Liver (tissue), 10 donors: ENCODE measurements at places on chromosomes 1 and 21. TPM values are rescaled to one million over a fixed set of nuclear protein-coding genes. Genes with fewer than 3 reads are reported as not detected.

AMIGO1 gene
- total RNA-seq: 4.6 TPM

GRIK3 gene
- 0.05 TPM for total RNA-seq

PLA2G2C gene
- total RNA-seq: not detected

PRR9 gene
- not detected for total RNA-seq

PLD5 gene
- total RNA-seq: 0.17 TPM

TMED5 gene
- 89.8 TPM for total RNA-seq

FCER1G gene
- total RNA-seq: 25.4 TPM

ADGRB2 gene
- total RNA-seq: under 0.01 TPM

HSPB7 gene
- total RNA-seq: 0.28 TPM

TRIM67 gene
- 0.05 TPM for total RNA-seq

PPM1J gene
- not detected for total RNA-seq

ITPKB gene
- 5.8 TPM for total RNA-seq

DMBX1 gene
- not detected for total RNA-seq

ERG gene
- total RNA-seq: 4.1 TPM

ZBTB21 gene
- 3.1 TPM for total RNA-seq

TEDDM1 gene
- not detected for total RNA-seq

APCS gene
- total RNA-seq: 1,740 TPM

KRTAP12-1 gene
- total RNA-seq: not detected

MTF1 gene
- total RNA-seq: 3.2 TPM

PIGR gene
- 0.09 TPM for total RNA-seq

MYOG gene
- not detected for total RNA-seq

ORC1 gene
- total RNA-seq: 0.33 TPM

ANGPTL7 gene
- not detected for total RNA-seq

ISG15 gene
- total RNA-seq: 30.1 TPM

PCP4L1 gene
- total RNA-seq: 5.9 TPM

LAMC1 gene
- total RNA-seq: 35.1 TPM

ABCA4 gene
- total RNA-seq: 1.5 TPM

TMEM54 gene
- total RNA-seq: 1.4 TPM

IVL gene
- total RNA-seq: not detected

OLIG2 gene
- total RNA-seq: not detected

CYP4Z1 gene
- total RNA-seq: 0.50 TPM

NBPF20 gene
- 0.98 TPM for total RNA-seq

RAB7B gene
- total RNA-seq: 0.89 TPM

TDRD5 gene
- total RNA-seq: not detected

FCGR3B gene
- 9.2 TPM for total RNA-seq

LMOD1 gene
- 4.4 TPM for total RNA-seq

KRTAP19-4 gene
- not detected for total RNA-seq

COL8A2 gene
- total RNA-seq: 0.33 TPM

LCE1A gene
- total RNA-seq: not detected

OR2T33 gene
- total RNA-seq: 0.37 TPM

DIO1 gene
- total RNA-seq: 155 TPM
